ENCODE measurements at places on chromosomes 16 and 17. TPM values are rescaled to one million over a fixed set of nuclear protein-coding genes. Genes with fewer than 3 reads are reported as not detected.

DNA sequence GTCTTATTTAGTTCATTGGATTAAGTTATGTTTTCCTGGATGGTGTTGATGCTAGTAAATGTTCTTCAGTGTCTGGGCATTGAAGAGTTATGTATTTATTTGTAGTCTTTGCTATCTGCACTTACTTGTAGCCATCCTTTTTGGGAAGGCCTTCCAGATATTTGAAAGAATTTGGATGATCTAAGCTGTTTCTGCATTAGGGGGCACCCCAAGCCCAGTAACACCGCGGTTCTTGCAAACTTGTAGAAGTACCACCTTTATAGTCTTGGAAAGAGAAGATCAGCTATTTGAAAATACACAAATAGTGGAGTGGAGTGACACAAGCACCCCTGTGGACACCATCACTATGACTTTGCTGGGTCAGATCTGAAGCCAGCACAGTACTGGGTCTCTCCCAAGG, 175.9 kb upstream of the KIF2B start:
- H3K4me1 ChIP-seq = no peaks in the 10 kb centered on the region
- H3K4me3 ChIP-seq = no peak overlapping the region
- no peak for DNase-seq
- H3K36me3 ChIP-seq = no peaks in the 10 kb centered on the region
- no peaks in the 10 kb centered on the region for H3K27me3 ChIP-seq

- H3K27me3 ChIP-seq = no peaks in the 10 kb centered on the region
- peaks cover 65% of the 10 kb centered on the region for H3K4me1 ChIP-seq
- peak overlapping the region; percentile 99 for H3K27ac ChIP-seq
- DNase-seq = peak; percentile 84
- peak overlapping the region; percentile 92 for H3K4me3 ChIP-seq
Measured at GRCh38 chr17:58344791-58345157, 7.2 kb downstream of the SUPT4H1 start.

- H3K4me3 ChIP-seq = no peak overlapping the region
- no peaks in the 10 kb centered on the region for H3K27me3 ChIP-seq
Measured at GRCh38 chr17:69677130-69677529, 262.6 kb downstream of the MAP2K6 start.

DNA sequence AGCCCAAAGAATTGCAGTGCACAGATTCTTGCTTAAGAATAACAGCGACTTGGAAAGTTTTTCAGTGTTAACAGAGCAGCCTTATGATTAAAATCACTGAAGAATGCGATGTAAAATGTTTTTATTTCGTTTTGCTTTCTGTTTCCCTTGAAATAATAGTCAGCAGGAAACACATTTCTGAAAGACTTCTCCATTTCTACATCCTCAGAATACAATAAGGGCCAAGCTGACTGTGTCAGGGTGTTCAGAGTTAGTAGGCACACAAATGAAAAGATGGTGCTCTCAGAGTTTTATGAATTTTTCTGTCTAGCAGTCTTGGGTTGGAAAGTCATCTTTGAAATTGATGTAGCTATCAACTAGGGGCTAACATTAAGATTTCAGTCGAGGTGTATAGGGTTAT, 582.9 kb upstream of the RBFOX1 start:
- no peaks in the 10 kb centered on the region for H3K4me1 ChIP-seq
- no peak overlapping the region for H3K27ac ChIP-seq
- H3K27me3 ChIP-seq = no peaks in the 10 kb centered on the region
- H3K4me3 ChIP-seq = no peak overlapping the region

GRCh38 chr17:9668517-9668916, 23.2 kb downstream of the USP43 start:
- no peaks in the 10 kb centered on the region for H3K36me3 ChIP-seq
- no peak for DNase-seq
- no peak overlapping the region for H3K27ac ChIP-seq

- no peak overlapping the region for H3K4me3 ChIP-seq
- H3K27me3 ChIP-seq = peaks cover 15% of the 10 kb centered on the region
- DNase-seq = no peak
- H3K27ac ChIP-seq = no peak overlapping the region
- H3K36me3 ChIP-seq = no peaks in the 10 kb centered on the region
Measured at GRCh38 chr17:44770166-44770925, 11.6 kb downstream of the ADAM11 start.

DNA sequence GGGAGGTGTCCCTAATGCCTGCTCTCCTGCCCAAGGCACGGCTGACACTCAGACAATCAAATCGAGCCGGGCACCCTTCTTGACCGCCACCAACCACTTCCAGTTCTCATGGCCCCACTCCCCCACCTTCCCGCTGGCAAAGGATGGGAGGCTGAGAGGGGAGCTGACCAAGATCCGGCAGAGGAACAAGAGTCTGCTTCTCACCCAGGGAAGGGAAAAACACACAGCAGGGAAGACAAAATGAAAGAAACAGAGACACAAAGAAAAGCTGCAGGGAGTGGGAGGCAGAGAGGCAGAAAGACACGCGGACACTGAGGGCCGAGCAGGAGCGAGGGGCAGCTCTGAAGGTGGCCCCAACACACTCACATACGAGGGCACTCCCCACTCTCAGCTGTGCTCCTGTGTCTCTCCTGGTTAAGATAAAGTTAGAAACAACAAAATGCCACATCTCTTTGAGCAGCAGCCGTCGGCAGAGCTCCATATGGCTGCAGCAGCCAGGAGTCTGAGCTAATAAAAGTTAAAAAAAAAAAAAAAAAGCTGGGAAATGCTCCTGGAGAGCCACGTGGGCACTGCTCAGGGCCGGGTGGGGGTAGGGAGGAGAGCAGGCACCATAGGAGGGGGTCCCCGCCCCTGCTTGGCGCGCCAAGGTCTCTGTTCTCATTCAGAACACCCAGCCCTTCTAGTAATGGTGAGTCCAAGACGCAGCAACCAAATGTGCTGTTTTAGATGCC, 7.4 kb downstream of the LRRC75A start:
- H3K27me3 ChIP-seq = no peaks in the 10 kb centered on the region
- DNase-seq = no peak
- H3K36me3 ChIP-seq = no peaks in the 10 kb centered on the region
- H3K4me3 ChIP-seq = no peak overlapping the region
- H3K27ac ChIP-seq = no peak overlapping the region

KRTAP9-8 gene
- not detected for total RNA-seq

DPEP1 gene
- not detected for total RNA-seq

AHSP gene
- total RNA-seq = not detected

FLII gene
- 326 TPM for total RNA-seq

EFCAB5 gene
- total RNA-seq = 0.35 TPM

TMEM204 gene
- total RNA-seq = 7.7 TPM

USP43 gene
- total RNA-seq = 0.17 TPM
